Activated CD4-positive, CD25-positive, alpha-beta regulatory T cell treated with anti-CD3 and anti-CD28 coated beads, Interleukin-2, amount 50 U/mL, for 24 hours (primary cell): ENCODE measurements at places on chromosomes 13 and 19.

DNA sequence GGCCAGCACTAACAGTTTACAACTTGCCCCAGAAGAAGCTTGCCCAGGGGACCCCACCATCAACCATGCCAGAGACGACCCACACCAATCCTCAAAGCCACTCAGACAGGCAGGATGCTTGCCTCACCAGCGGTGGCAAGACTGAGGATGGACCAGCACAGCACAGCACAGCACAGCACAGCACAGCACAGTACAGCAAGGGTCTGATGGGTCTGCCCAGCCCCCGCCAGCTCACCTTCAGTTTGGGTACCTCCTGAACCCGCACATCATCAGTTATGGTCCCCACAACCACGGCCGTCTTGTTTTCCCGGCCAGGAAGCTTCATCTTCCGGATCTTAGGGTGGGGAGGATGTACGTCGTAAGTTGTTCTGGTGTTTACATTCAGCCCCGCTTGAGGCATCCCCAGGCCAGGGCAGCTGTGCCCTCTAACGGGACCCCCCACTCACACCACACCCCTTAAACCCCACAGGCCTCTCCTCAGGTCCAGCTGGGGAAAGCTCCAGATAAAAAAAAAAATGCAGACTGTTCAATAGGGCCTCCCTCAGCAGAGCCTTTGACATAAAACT lies 1.7 kb upstream of the FAM83E start:
- no peak for ATAC-seq

GRCh38 chr13:99476648-99477047 lies 24.6 kb upstream of the TM9SF2 start:
- no peak for ATAC-seq

GRCh38 chr13:50303963-50304721 lies 288.9 kb downstream of the KCNRG start:
- ATAC-seq = no peak

GRCh38 chr13:109780845-109781383 lies 5.5 kb downstream of the IRS2 start:
- no peak for ATAC-seq

GRCh38 chr13:39616087-39616694 lies 13.2 kb upstream of the LHFPL6 start:
- peak; percentile 58 for ATAC-seq

DNA sequence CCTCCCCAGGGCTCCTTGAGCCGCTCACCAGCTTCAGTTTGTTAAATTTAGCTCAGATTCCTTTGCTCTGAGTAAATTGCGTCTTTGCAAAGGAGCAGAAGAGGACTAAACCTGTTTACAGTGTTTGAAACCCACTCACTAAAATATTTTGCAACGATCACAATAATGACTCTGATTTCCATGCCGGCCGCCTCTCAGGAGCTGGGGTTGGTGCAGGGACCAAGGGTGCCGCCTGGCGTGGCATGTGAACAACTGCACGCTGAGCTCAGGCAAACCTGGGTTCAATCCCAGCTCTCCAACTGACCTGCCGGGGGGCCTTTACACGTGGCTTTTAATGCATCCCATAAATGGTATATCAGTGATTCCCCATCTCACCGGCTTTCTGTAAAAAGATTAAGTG lies 68.7 kb upstream of the CACNA1A start:
- no peak for ATAC-seq

GRCh38 chr13:51600703-51601102 lies 16.4 kb downstream of the WDFY2 start:
- ATAC-seq = no peak

DNA sequence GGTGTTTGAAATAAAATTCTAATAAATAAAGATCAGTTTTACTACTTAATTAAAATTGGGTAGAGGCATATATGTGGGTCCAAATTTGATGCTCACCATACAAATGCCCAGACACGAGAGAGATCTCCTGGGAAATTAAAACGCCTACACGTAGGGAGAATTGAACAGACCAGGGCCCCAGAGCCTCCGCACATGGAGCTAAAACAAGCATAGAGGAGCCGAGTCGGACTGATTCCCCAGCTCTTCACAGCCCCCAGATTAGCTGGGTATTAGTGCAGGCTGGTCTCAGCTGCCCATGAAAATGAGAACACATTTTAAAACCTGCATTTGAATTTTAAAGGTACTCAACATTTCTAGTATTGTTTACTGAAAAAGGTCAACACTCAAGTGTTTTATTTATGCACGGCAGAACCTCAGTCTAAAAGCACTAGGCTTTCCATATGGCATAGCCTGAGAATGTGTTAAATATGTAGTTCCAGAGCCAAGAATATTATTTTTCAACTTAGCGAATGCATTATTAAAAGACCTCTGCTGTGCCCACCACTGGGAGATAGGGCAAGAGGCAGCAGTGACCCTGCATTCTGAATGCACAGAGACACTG lies 344.8 kb downstream of the ENOX1 start:
- ATAC-seq = no peak

- no peak for ATAC-seq
These were observed 949.6 kb upstream of the SLC10A2 start for GRCh38 chr13:104015646-104016396.

GRCh38 chr13:20826843-20827560 lies 53.2 kb upstream of the EEF1AKMT1 start:
- no peak for ATAC-seq

DNA sequence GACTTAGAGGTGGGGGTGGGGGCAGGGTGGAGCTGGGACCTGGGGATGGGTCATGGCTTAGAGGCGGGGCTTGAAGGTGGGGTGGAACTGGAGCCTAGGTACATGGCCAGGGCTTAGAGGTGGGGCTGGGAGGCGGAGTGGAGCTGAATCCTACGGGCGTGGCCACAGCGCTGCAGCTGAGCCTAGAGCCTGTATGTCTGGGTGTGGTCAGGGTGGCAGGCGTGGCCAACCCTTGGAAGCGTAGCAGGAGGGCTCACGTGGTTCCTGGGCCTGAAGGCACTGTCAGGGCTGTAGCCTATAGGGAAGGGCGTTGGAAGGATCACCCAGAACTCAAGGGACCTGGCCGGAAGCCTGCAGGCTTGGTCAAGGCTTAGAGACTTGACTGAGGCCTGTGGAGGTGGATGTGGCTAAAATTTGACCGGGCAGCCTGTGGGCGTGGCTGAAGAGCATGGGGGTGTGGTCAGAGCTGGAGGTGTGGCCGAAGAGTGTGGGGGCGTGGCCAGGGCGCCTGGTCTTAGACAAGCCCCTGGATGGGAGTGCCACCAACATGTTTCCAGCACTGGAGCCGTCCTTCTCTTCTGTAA lies 24.3 kb downstream of the COLGALT1 start:
- ATAC-seq = peak; percentile 47

GRCh38 chr13:106103779-106104178 lies 431.7 kb downstream of the EFNB2 start:
- no peak for ATAC-seq

- ATAC-seq = no peak
These were observed 116.4 kb downstream of the TM9SF2 start for GRCh38 chr13:99617474-99618255.

DNA sequence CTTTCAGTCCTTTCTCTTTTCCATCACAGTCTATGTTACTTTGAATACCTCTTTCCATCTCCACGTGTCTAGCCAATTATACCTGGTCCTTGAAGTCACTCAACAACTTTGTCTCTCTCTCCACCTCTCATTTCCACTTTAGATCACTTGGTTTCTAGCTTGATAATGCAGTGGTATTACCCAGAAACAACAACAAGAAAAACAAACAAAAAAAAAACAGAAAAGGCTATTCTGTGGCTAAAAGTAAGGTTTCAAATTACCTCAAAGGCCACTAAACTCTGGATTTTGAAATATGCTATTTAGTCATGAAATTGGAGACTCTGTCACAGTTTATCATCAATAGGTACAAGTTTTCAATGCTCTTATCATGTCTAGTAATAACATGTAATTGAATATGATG lies 184.8 kb downstream of the PCDH9 start:
- ATAC-seq = no peak

GRCh38 chr13:32191452-32191998 lies 123.6 kb downstream of the ZAR1L start:
- no peak for ATAC-seq

DNA sequence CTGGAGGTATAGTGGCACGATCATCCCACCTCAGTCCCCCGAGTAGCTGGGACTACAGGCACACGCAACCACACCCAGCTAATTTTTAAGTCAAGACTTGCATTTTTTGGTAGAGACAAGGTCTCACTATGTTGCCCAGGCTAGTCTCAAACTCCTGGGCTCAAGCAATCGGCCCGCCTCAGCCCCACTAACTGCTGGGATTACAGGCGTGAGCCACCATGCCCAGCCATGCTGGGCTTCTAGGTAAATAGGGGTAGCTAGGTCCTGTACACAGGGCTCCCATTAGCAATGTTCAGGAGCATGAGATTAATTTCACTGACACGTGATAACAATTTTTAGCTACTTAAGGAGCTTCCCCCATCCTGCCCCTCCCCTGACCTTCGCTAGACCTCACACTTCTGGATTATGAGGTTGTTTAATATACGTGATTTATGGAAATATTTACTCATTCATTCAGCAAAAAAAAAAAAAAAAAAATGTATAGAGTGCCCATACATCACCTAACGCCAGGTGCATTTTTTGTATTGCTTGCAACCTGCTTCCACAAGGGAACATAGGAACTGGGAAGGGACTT lies 19.2 kb downstream of the TMEM272 start:
- peak; percentile 11 for ATAC-seq

DNA sequence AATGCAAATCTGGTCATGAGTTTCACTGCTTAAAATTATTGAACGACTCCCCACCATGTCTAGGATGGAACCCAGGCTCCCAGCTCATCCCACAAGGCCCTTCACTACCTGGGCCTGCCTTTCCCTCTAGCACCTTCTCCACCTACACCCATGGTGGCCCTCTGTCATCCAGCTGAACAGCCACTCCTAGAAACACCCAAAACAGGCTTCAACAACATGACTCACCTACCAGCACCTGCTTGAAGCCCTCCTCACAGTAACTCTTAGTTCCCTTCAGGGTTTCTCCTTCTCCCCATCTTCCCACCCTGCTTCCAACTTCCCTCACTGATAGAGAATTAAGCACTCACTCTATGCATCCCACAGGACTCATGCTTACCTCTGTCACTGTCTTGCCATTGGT lies 6.6 kb upstream of the IGFL2 start:
- ATAC-seq = no peak

DNA sequence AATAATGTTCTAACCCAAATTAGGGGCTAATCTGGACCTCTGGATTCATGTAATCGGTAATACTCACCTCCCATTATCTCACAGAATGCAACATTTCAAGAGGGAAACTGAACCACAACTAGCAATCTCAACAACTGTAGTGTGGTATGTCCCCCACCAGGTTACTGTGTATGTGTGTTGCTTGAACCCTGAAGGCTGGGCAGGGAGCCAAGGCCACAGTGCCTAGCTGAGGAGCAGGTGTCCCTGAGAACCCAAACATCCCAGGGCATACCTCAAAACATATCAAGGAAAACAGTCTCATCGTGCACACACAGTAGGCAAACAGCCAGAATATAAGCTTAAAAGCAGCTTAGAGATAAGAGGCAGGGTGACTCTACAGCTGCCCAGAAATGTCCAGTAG lies 20.5 kb upstream of the NEK3 start:
- no peak for ATAC-seq

GRCh38 chr19:37953171-37953917 lies 46.3 kb downstream of the SIPA1L3 start:
- ATAC-seq = no peak

GRCh38 chr13:78604782-78605611 lies 1.6 kb upstream of the POU4F1 start:
- no peak for ATAC-seq

- ATAC-seq = no peak
These were observed 881.8 kb downstream of the SLITRK5 start for GRCh38 chr13:88552966-88553365.

DNA sequence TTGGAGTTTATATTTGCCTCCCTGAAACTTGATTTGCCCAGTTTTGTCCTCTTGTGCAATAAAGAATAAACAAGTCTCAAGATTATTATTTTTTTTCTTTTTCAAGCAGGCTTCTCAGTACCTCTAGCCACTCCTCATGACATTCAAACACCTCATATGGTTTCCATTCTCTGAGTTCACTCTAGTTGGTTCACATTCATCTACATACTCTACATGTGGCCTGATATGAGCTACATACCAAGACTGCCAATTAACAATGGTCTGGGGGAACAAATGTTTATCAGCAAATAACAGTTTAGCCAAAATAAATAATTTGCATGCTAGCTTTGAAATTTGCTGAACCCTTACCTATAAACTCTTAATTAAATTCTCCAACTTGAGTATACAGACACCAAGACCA lies 22.5 kb downstream of the KCNRG start:
- ATAC-seq = no peak

GRCh38 chr19:33667141-33667650 lies 45.4 kb downstream of the CHST8 start:
- no peak for ATAC-seq

DNA sequence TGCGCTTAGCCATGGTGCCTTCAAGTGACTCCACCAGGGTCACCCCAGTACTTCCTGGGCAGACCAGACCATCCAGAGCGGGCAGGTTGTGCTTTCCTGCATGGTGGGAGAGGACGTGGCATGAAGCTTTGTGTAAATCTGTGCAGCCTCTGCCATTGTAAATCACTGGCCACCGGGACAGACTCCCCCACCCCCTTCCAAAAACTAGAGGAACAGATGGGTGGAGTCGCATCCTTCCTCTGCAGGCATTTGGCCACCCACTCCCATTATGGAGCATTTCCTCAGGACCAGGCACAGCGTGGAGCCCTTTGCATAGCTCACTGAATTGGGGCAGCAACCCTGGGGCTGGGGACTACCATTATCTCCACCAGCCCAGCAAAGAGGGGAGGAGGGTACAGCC lies 8.2 kb downstream of the BCKDHA start:
- ATAC-seq = no peak

GRCh38 chr13:51158880-51159518 lies 47.9 kb upstream of the C13orf42 start:
- ATAC-seq = no peak

DNA sequence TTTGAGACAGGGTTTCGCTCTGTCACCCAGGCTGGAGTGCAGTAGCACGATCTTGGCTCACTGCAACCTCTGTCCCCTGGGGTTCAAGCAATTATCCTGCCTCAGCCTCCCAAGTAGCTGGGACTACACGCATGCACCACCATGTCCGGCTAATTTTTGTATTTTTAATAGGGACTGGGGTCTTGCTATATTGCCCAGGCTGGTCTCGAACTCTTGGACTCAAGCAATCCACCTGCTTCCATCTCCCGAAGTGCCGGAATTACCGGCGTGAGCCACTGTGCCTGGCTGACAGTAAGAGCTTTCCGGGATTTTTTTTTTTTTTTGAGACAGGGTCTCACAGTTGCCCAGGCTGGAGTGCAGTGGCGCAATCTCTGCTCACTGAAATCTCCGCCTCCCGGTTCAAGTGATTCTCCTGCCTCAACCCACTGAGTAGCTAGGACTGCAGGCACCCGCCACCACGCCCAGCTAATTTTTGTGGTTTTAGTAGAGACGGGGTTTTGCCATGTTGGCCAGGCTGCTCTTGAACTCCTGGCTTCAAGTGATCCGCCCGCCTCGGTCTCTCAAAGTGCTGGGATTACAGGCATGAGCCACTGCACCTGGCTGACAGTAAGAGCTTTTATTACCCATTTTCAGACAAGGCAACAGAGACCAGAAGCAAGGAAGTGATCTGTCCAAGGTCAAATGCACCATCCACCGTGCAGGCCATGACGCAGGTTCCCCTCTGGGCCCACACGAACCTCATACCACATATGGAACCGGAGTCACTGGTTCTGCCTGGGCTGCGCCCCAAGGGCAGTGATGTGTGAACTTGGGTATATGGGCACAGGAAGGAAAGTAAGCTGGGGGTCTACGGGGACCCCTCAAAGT lies 21.0 kb downstream of the RFX1 start:
- no peak for ATAC-seq

- ATAC-seq = no peak
These were observed 495.7 kb downstream of the SLITRK1 start for GRCh38 chr13:83386609-83387008.

GRCh38 chr19:55086730-55087541 lies 11.3 kb downstream of the EPS8L1 start:
- ATAC-seq = peak; percentile 66
